Epithelial cell of prostate (primary cell): ENCODE measurements at places on chromosomes 2 and 18.

GRCh38 chr2:20558391-20559150, 92.3 kb downstream of the HS1BP3 start:
- no peak for DNase-seq

DNA sequence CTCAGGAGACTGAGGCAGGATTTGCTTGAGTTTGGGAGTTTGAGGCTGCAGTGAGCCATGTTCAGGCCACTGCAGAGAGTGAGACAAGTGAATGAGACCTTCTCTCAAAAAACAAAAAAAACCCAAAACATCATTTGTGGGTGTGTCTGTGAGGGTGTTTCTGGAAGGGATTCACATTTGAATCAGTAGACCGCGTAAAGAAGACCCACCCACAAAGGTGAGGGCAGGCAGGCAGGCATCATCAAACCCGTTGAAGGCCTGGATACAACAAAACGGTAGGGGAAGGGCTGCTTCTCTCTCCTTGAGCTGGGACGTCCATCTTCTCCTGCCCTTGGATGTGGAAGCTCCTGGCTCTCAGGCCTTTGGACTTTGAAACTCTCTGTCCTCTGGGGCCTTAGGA, 25.4 kb downstream of the CDKL4 start:
- DNase-seq: no peak

DNA sequence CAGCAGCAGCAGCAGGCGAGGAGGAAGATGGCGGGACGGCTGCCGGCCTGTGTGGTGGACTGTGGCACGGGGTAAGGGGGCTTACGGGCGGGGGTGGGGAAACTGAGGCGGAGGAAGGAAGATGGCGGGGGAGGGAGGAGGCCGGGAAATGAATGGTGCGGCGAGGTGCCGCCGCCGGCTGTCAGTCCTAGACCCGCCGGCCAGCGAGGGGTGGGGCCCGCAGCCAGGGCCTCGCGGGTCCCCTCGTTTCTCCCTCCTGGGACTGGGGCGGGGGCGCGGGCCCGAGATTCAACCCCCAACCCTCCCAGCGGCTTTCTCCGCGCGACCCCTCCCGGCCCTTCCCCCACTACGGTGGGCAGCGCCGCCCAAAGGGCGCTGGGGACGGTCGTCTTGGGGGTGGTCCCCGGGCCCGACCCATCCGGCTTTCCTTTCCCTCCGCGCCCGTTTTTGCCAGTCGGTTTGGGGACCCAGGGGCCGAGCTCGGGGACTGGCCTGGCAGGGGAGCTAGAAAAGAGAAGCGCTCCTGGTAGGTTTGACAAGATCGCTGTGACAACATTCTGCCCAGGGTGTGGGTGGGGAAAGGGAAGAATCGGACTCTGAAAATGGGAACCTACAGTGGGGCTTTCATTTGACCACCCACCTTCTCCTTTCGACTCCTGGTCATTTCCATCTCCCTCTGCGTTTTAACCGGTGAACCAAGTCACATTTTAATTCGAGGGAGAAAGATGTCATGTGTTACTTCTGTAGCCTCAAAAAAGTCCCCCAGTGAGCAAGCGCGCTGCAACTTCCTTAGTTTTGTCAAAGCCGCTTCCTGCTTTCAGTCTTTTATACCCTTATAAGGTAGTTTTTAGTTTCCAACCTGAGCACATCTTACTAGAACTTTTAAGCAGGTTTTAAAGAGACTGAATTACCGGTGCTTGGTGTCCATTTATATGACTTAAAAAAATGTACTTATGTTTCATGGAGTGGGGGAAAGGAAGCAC, 655 bp downstream of the ACTR3 start:
- no peak for DNase-seq

- DNase-seq: no peak
Observed at GRCh38 chr2:117855886-117856285, 41.4 kb downstream of the DDX18 start.

DNA sequence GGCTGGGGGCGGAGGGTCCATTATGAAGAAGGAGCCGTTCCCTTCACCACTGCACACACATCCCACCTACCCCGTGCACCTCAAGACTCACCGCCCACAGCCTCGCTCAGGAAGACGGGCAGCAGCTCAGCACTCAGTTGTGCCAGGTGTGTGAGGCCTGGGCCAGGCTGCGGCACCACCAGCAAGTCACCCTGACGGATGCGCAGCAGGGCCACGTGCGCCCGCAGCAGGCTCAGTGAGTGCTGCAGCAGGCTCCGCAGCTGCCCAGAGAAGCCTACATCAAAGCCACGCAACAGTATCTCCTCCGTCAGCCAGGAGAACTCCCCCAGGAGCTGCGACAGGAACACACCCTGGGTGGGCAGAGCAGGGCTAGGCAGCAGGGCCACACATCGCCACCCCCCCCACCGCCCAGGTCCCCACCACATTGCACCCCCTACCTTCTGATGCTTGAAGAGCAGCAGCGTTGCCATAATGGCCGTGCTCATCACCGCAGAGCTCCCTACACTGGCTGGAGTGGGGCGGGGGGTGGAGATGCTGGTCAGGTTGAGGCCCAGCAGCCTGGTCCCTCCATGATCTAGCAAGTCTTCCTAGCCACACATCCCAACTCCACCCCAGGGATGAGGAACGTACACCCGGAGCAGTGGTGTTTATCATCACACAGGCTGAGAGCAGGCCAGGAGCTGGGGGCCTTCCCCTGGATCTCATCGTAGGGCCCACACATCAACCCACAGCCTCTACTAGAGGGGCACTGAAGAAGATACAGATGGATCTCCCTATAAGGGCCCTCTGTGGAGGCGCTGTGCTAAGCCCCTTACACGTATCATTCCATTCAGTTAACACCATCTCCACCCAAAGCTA, 10.2 kb downstream of the GPAT2 start:
- no peak for DNase-seq

DNA sequence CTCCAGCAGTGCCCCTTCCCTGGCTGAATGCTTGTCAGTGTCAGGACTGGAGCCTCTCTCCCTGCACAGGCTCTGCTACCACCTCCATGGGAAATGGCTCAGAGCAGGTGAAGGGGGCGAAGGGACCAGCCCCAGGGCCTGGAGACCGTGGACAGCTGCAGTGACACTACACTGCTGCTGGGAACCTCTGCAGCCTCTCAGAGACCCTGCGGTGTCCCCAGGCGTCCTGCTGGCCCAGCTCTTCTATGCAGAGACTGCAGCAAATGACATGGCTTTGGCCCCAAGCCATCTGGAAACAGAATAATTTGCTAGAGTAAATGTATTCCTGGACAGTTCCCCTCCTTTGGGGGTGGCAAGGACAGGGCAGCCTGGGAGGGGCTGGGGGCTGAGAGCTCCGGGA, 53.2 kb downstream of the CIB4 start:
- DNase-seq: no peak

DNA sequence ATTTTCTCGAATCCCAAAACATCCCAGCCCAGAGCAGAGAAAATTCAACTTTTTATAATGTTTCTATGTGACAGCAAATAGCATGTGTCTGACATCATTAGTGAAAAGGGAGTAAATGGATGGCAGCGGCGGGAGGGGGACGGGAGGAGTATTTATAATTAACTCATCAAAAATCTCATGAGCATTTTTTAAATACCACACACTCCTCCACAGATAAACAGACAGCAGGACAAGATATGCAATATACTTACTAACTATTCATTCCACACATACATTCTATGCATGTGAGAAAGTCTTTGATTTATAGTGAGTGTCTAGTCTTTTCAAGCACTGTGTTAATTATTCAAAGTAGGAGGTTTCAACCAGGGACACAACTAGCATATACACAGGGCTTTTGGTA, 107.6 kb downstream of the LRP2 start:
- DNase-seq: no peak

DNA sequence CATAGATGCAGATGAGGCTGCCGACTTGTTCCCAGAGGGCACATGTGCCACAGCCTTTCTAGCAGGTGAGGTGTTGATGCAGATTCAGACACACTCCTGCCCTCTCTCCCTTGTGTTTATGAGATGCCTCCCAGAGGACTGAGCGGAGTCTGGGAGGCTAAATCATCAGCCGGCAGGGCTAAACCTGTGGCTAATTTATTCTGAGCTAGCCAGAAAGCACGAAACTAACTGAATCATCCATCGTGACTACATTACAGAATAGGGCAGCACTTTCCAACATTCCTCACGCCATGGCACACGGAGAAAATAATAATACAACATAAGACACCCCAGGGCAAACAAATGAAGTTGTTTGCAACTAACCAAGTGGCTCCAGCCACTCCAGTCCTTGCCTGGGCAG, 101.7 kb upstream of the FZD7 start:
- DNase-seq: no peak

DNA sequence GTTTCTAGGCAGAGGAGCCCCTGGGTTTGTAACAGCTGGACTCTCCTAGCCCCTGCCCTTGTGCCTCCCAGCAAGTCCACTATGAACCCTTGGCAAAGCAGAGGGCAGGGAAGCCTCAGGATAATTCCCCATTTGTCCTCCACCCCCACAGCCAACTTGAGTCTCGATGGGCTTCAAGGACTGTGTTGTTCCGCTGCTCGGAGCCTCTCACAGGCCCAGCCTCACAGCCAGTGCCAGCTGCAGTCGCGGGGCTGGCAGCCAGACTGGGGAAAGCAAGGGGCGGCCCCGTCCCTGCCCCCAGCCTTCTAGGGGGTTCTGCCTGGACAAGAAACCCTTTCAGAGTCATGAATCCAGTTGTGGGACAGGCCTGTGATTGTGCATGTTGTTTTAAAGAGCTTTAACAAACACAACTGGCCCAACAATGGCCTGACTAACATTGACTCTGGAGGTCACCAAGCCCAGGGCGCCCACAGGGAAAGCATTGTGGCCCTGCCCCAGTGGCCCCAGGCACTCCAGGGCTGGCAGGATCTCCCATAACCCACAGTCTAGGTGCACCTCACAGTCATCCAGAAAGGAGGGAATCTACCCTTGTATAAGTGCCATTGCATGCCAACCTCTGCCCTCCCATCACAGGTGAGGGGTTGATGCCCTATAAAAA, 71.8 kb upstream of the DAPL1 start:
- DNase-seq: no peak

DNA sequence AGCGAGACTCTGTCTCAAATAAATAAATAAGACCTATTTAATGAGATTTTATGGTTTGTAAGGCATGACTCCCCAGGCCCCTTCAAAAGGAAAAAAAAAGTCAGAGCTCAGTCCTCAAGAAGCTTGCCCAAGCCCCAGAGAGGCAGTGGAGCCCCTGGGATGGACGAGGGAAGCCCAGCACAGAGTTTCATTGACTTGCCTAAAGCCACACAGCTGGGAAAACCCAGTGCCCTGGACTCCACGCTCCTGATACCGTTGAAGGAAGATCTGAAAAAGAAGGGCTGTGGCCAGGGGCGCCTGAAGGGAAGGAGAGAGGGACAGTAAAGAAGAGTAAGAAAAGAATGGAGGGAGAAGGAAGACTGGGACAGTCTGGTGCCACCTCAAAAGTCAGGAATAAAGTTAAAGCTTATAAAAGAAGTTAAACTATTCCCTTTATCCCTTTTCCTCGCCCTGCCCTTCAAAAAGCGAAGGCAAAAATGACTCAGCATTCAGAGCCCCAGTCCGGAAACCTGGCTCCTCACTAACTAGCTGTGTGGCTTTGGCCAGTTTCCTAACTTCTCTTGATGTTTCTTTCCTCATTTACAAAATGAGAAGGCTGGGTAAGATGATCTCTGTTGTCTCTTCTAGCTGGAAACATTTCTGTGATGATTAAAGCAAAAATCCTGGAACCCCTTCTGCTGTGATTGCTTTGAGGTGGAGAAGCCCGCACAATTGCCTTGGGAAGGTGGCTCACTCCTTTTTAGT, 46.7 kb downstream of the LYPD1 start:
- DNase-seq: no peak
